ENCODE measurements at places on chromosomes 2 and 18.

DNA sequence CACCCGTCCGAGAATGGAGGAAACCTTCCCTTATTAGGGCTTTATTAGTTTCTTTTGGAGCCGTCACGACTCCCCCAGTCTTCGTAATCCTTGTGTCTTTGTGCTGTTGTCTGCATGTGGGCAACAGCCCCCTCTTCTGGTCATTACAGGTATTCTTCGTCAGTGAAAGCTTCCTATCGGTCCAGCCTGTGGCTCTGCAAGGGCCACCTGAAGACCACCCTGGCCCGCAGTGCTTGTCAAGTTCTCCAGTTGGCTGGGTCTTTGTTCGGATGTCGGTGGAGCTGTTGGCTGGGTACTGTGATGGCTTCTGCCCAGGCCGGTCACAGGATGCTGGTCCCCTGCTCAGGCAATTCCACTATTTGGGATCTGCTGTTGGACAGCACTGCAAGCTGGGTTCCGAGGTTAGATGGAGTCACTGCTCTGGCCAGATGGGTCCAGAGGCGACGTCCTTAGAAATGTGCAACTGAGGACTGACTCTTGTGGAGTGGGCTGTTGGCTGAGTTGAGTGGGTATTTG lies 19.2 kb downstream of the E2F6 start:
- peak; percentile 62 for DNase-seq

- no peak for DNase-seq
Measured at GRCh38 chr2:24850944-24851343, 57.7 kb downstream of the CENPO start.

- no peak for DNase-seq
Measured at GRCh38 chr2:214800180-214800579, 9.3 kb downstream of the BARD1 start.

DNA sequence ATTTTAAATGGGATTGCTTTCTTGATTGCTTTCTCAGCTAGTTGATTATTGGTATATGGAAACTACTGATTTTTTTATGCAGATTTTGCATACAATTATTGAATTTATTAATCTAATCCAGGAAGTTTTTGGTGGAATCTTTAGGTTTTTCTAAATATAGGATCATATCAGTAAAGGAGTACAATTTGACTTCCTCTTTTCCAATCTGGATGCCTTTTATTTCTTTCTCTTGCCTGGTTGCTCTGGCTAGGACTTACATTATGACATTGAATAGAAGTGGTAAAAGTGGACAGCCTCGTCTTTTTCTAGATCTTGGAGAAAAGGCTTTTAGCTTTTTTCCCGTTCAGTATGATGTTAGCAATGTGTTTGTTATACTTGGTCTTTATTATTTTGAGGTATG lies 51.3 kb downstream of the OTX1 start:
- DNase-seq: no peak

DNA sequence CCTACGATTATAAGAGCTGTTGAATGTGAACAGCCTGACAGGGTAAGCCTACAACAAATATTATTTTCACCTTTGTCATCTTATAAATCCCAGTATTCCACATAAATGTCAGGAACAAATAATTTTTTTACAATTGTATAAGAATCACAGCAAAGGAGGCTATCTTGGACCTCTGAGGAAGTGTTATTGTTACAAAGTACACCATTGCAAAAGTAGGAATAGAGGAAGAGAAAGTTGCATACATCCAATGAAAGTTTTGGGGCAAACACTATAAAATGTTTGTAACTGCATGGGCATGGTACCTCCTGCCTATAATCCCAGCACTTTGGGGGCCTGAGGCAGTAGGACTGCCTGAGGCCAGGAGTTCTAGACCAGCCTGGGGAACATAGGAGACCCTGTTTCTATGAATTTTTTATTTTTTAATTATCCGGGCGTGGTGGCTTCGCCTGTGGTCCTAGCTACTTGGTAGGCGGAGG lies 715 bp upstream of the MEMO1 start:
- DNase-seq: no peak

- peak; percentile 83 for DNase-seq
Measured at GRCh38 chr2:43701111-43701510, 24.9 kb upstream of the C1GALT1C1L start.

DNA sequence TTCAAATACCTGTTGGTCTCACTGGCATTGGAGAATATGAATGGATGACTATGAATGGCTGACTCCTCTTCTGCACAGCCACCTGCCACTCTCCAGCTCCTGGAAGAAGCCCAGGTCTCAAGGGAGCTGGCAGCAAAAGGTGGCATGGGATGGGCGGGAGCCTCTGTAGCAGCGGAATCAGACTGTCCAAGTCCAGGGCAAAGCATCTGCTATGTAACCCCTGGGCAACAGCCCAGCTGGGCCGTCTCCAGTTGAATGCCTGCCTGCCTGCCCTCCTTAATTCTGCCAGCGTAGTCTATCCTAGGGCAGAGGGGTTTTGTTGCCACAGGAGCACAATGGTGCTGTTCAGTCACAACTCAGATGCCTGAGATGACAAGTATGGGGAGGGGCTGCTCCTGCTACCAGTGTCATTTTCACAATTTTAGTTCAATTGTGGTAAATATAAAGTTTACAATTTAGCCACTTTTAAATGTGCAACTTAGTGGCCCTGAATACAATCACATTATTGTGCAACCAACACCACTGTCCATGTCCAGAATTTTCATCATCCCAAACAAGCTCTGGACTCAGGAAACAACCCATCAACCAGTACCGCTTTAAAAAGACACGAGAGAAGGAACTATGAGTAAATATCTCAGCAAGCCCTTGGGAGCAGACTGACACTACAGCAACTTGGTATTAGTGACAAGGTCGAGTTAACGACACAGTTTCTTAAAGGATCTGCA lies 115.2 kb downstream of the MYO5B start:
- DNase-seq: peak; percentile 51

DNA sequence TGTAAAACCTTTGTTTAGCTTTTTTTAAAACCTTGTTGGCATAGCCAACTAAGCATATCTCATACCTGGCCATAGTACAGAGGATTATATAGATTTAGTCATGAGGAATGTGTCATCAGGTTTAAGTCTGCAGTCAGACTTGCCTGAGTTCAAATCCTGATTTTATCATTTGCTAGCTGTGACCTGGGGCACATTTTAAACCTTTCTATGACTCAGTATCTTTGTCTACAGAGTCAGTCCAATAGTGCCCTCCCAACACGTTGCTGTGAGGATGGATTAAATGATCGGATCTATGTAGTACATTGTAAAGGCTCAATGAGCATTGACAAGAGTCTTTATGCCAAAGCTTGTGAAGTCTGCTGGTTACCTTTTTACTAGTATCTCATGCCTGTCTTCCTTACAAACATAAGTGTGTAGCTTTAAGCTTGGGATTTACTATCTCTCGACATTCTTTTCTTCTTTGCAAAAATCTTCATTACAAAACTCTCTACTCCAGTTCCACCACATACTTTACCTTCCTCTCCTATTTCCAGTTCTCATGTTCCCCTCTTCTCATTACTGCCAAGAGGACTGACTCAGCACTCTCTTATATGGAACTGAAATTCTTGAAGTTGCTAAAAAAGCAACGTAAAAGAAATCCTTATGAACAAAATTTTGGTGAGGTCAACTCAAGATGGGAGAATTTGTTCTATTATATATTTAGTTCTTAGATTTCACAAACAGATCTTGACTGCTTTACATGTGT lies 68.1 kb upstream of the RBMS1 start:
- no peak for DNase-seq

DNA sequence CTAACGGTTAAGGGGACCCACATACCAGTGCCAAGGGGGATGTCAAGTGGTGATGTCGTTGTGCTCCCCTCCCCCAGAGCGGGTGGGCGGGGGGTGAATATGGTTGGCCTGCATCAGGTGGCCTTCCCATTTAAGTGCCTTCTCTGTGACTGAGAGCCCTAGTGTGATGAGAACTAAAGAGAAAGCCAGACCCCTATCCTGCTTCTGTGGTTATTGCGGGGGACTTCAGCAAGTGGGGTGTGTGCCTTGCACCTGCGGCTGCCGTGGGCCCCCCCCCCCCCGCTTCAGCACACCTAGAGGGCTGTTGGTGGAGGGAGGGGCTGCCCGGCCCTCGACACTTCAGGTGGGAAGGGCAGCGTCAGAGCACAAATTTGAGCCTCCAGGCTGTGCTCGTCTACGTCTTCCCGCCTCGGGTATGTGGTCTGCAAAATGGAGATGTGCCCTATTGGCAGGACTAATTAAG lies 6.1 kb downstream of the CTDSP1 start:
- peak; percentile 32 for DNase-seq

GRCh38 chr2:237563816-237564215 lies 2.6 kb upstream of the PRLH start:
- no peak for DNase-seq

GRCh38 chr2:156322686-156323231 lies 9.8 kb downstream of the NR4A2 start:
- DNase-seq: no peak

Measured in NCI-H524 (cell line).